Renal cortex interstitium (tissue), 15 donors: ENCODE measurements at places on chromosomes 16 and 17.

GRCh38 chr16:29854520-29855100 lies 8.4 kb downstream of the CDIPT start:
- no peak for DNase-seq

GRCh38 chr17:39729280-39729851 lies 966 bp downstream of the MIEN1 start:
- no peak for DNase-seq

GRCh38 chr17:41307647-41308046 lies 1.5 kb downstream of the KRTAP16-1 start:
- DNase-seq = no peak

GRCh38 chr16:79589601-79590102 lies 10.9 kb downstream of the MAF start:
- DNase-seq = no peak

GRCh38 chr17:61047515-61047914 lies 352.1 kb upstream of the TBX2 start:
- DNase-seq = no peak

DNA sequence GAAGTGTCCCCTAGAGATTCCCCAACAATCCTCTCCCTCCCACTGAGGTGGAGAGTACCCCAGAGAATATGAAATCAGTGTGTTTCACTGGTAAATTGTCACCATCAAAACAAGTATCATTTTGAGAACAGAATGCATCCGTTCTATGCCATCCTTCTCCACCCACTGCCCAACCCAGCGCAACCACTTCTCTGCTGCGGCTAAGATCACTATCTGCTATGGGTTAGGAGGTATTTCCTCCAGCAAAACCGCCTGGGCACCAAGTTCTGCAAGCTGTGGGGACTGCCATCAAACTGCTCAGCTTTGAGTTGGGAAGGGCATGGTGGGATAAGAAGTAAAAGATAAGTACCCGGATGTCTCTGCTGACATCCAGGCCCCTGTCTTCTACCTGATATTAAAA lies 24.4 kb downstream of the CNTNAP1 start:
- no peak for DNase-seq

DNA sequence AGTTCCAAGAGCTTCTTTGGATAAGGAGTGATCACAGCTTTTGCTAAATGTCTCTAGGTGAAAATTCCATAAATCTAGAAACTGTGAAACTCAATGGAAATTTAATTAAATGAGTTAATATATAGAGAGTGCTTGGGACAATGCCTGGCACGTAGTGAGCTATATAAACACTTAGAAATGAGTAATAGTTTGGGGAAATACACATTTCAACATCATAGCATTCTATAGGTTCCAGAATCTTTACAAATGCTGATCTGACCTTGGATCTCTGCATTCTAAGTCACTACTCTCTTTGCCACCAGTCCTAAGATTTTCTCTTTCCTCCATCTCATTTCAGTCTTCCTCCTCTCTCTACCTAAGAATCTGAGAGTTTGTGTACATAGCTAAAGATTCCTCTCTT lies 175.6 kb downstream of the SOX9 start:
- no peak for DNase-seq

GRCh38 chr16:10613785-10614485 lies 33.5 kb upstream of the EMP2 start:
- no peak for DNase-seq

DNA sequence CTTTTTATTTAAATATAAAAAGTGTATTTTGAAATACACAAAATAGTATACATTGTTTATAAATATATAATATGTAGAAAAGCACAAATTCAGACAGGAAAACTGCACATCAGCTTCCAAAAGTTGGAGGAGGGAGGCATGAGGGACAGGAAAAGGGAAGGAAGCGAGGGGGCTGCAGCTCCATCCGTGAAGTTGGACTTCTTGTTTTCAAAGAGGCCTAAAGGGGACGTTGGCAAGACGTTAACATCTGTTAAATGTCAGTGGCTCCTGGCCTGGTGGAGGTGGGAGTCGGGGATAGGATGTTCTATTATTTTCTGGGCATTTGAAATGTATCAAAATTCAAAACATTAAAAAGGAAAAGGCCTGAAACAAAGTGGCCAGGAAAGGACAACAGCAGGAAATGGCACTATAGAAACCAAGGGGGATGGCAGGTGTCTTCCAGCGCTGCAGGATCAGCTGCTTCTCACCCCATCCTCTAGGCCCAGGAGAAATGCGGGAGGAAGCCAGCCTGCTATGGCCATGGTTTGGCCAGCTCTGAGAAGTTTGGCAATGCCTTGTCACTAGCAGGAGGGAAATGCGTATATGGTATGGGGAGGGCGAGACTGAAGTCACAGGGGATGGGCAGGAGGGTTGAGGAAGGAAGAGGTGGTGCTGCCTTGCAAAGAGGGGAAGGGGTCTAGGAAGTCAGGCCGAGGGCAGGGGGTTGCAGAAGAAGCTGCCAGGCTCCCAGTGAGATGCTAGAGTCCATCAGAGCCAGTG lies 6.4 kb downstream of the CMTM2 start:
- no peak for DNase-seq

GRCh38 chr16:88613293-88613692 lies 25.1 kb upstream of the IL17C start:
- no peak for DNase-seq

- DNase-seq = no peak
Measured at GRCh38 chr17:12729086-12729485, 60.2 kb upstream of the ARHGAP44 start.

GRCh38 chr16:27127308-27127707 lies 60.6 kb downstream of the C16orf82 start:
- DNase-seq = no peak

- no peak for DNase-seq
Measured at GRCh38 chr17:17790637-17791464, 45.9 kb downstream of the SREBF1 start.

DNA sequence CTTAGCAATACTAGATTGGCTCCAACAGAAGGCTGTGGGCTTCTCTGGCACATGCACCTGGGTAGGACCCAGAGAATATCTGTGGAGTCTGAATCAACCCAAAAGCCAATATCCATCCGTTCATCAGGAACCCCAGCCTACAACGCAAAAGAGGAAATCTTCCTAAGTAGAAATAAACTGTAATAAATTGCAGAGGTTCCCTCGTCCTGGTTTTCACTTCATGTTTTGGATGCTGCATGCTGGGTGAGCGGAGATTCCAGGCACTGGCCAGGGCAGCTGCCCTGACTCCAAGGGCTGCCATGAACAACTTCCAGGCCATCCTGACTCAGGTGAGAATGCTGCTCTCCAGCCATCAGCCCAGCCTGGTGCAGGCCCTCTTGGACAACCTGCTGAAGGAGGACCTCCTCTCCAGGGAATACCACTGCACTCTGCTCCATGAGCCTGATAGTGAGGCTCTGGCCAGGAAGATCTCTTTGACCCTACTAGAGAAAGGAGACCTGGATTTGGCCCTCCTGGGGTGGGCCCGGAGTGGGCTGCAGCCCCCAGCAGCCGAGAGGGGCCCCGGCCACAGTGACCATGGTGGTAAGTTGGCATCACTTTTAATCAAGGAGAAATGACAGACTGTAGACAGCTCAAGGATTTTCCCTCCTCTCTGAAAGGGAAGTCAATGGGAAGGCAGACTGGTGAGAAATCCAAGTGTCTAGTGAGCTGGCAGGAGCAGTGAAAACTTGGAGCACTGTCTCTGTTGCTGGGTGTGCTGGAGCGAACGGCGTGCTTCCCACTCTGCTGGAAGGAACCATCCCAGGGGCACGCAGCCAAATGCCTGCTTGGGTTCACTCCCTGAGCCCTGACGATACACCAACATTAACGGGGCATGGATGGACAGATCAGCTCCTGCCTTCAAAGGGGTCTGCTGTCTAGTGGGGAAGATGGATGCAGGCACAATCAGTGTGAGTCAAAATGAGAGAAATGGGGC lies 10.7 kb upstream of the CIITA start:
- no peak for DNase-seq

GRCh38 chr16:11151156-11151884 lies 104.7 kb downstream of the SOCS1 start:
- no peak for DNase-seq

DNA sequence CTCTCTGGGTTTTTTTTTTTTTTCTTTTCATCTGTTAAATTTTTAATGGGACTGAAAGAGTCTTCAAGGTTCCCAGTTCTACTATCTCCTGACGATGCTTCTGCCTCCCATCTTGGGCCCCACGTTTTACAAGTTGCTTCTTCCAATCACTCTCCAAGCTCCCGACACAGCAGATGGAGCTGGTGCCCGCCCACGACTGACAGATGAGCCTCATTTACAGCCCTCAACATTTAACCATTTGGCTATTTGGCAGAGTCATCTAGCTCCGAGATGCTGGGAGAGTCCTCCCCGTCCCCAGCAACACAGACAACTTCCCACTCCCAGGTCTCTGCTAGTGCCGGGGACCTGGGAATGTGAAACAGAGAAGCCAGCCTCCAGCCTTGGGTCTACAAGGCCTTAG lies 276.9 kb downstream of the SHISA9 start:
- no peak for DNase-seq

- no peak for DNase-seq
Measured at GRCh38 chr17:4184811-4185210, 41.8 kb downstream of the CYB5D2 start.

- DNase-seq = no peak
Measured at GRCh38 chr16:78290395-78290794, 190.9 kb downstream of the WWOX start.

GRCh38 chr17:66063686-66064085 lies 128.2 kb downstream of the CEP112 start:
- DNase-seq = no peak

DNA sequence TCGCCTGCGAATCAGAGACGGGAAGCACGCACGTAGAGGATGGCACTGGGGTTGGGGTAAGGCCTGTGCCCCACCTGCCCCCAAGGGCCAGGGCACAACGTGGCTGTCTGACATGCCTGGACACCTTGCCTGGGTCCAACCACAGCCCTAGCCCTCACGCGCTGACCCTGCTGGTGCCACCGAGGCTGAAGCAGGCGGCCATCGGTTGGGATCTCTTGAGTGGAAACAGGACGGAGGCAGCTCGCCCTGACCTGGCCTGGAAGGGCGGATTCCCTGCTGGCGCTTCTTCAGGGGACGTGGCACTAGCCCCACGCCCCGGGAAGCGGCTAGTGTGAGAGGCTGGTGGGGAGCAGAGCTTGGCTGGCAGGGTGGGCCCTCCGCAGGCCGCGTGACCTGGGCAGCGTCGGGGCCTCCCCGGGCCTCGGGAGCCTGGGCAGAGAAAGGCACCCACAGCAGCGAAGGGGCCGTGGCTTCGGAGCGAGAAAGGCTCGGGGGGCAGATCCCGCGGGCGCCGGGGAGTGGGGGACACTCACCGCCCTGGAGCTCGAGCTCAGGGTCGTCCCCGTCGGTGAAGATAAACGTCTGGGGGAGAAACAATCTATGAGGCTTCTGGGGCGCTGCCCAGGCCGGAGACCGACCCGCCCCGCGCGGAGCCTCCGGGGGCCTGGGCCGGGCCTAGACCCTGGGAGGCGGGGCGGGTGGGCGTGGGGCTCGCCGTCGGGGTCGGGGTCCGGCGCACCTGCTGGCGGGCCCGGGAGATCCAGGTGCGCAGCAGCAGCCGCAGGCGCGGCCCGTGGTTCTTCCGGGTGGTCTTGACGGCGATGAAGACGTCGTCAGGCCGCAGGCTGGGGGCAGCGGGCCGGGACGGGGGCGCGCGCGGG lies 610 bp downstream of the RFNG start:
- no peak for DNase-seq

DNA sequence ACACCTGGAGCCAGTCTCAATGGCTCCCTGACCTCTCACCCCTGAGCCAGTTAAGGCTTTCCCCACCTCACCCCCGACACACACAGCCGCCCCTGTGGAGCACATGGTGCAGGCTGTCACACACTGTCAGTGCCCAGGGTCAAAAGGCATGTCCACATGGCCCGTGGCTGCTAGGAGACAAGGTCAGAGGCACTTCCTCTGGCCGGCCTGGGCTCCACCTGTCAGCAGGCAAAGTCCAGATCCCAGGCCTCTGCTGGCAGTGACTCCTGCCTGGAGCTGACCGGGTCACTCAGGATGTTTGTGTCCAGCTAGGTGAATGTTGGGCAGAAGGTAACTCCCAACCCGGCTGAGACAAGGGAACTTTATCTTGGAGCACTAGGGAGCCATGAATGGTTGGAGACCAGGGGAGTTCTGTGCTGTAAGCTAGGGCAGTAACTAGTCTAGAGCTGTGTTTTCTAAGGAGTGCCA lies 6.0 kb downstream of the SREBF1 start:
- no peak for DNase-seq

DNA sequence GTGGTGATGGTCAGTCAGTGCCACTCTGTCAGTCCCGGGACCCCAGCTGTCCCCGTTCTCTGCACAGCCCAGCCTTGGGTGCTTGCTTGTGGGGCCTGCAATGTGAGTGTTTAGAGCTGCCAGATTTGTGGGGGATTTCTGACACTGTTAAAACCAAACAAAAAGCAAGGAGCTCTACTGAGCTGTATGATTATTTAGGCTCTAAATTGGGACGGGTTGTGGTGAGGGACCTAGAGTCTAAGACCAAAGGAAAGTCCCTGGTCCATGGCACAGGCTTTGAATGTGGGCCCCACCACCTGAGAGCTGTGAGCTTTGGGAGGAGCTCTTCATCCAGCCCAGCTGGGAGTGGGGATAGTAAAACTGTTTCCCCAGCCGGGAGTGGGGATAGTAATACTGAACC lies 63.3 kb downstream of the KSR1 start:
- no peak for DNase-seq

- DNase-seq = no peak
Measured at GRCh38 chr16:84115919-84116719, 623 bp downstream of the MBTPS1 start.

DNA sequence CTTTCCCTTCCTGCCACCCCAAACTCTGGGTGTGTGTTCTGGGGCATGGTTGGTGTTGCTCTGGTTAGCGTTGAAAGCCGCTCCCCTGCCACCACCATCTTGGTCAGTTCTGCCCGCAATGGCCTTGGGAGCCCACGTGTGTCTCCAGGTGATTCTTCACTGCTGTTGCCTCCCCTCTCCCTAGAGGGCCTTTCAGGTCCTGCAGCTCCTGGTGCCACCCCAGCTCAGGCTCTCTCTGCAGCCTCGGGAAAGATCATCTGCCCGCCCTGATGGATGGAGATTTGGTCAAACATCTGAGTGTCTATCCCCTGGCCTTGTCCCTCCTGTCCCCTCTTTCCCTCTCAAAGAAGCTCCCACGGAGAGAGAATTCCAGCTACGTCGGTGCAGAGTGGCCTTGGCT lies 241.3 kb downstream of the RBFOX3 start:
- no peak for DNase-seq

DNA sequence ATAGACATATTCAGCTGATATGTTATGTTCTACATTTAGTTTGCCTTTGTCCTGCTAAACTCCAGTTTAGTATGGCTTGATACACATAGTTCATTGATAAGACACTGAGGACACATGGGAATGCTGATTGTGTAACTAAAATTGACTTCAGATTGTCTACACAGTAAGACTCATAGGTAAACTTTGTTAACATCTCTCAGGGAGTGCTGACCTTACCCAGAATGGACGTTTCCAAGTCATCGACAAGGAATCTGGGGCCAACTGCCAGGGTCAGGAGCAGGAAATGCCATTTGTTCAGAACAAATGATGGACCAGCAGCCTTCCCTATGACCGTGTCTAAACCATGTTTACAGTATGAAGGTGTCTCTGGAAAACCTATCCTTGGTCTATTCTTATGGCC lies 58.7 kb downstream of the DYNLRB2 start:
- DNase-seq = no peak

- DNase-seq = no peak
Measured at GRCh38 chr17:56812901-56813388, 20.8 kb downstream of the C17orf67 start.
